Aortic smooth muscle cell (primary cell): ENCODE measurements at places on chromosomes 7 and 10. TPM values are rescaled to one million over a fixed set of nuclear protein-coding genes. Genes with fewer than 3 reads are reported as not detected.

IFIT3 gene
- 20.2 and 32.0 TPM in 2 replicates for total RNA-seq

FZD1 gene
- total RNA-seq = 9.2 and 11.4 TPM in 2 replicates

EGFR gene
- total RNA-seq = 42.1 and 75.2 TPM in 2 replicates

TAF6 gene
- 22.3 and 25.1 TPM in 2 replicates for total RNA-seq

TMEM130 gene
- total RNA-seq = 0.25 and 0.40 TPM in 2 replicates

COL17A1 gene
- total RNA-seq = 1.3 and 1.4 TPM in 2 replicates

OR6B1 gene
- not detected in 2 replicates for total RNA-seq

OR9A2 gene
- not detected in 2 replicates for total RNA-seq

INMT gene
- 3.5 and 4.6 TPM in 2 replicates for total RNA-seq

IKZF1 gene
- total RNA-seq = not detected in 2 replicates

MACROH2A2 gene
- 7.3 and 7.9 TPM in 2 replicates for total RNA-seq

ITPRID1 gene
- total RNA-seq = not detected in 2 replicates

TMEM236 gene
- 0.06 TPM in 1 of 2 replicates, not detected in the other for total RNA-seq

GPR158 gene
- 0.13 and 0.19 TPM in 2 replicates for total RNA-seq

CRYGN gene
- total RNA-seq = 0.12 and 0.13 TPM in 2 replicates

EPDR1 gene
- total RNA-seq = 51.2 and 99.0 TPM in 2 replicates

KLLN gene
- 0.40 and 0.56 TPM in 2 replicates for total RNA-seq

MYOF gene
- total RNA-seq = 316 and 340 TPM in 2 replicates

DYDC2 gene
- total RNA-seq = not detected in 2 replicates

CALHM3 gene
- total RNA-seq = not detected in 2 replicates

GLRX3 gene
- 71.2 and 73.5 TPM in 2 replicates for total RNA-seq

MRLN gene
- 0.12 TPM in 1 of 2 replicates, not detected in the other for total RNA-seq

PRF1 gene
- total RNA-seq = not detected in 2 replicates

OPN4 gene
- not detected in 2 replicates for total RNA-seq

RTKN2 gene
- 2.9 and 5.0 TPM in 2 replicates for total RNA-seq

GCK gene
- 0.25 and 0.26 TPM in 2 replicates for total RNA-seq

H2BK1 gene
- total RNA-seq = not detected in 2 replicates

HTR5A gene
- total RNA-seq = not detected in 2 replicates

DNAH11 gene
- 0.40 and 0.68 TPM in 2 replicates for total RNA-seq

TUBB8 gene
- total RNA-seq = not detected in 2 replicates

ARL3 gene
- 9.6 and 9.7 TPM in 2 replicates for total RNA-seq

ADAP1 gene
- 1.8 and 2.3 TPM in 2 replicates for total RNA-seq

CFTR gene
- not detected in 2 replicates for total RNA-seq

CUBN gene
- 2.2 and 2.4 TPM in 2 replicates for total RNA-seq

SKIDA1 gene
- total RNA-seq = 0.37 and 0.66 TPM in 2 replicates

RNF148 gene
- 0.40 and 0.99 TPM in 2 replicates for total RNA-seq

SYT15 gene
- under 0.01 and 0.06 TPM in 2 replicates for total RNA-seq

ACBD7 gene
- total RNA-seq = 4.8 and 5.3 TPM in 2 replicates

SLC37A3 gene
- total RNA-seq = 82.3 and 107 TPM in 2 replicates

TMEM106B gene
- 50.5 and 80.1 TPM in 2 replicates for total RNA-seq

YAE1 gene
- total RNA-seq = 33.8 and 40.0 TPM in 2 replicates

CXCL12 gene
- total RNA-seq = 814 and 1,285 TPM in 2 replicates

BAIAP2L1 gene
- 0.62 and 0.92 TPM in 2 replicates for total RNA-seq

TRIL gene
- under 0.01 and 0.12 TPM in 2 replicates for total RNA-seq

TRPV5 gene
- not detected in 2 replicates for total RNA-seq
